ENCODE measurements at places on chromosomes 5 and 9.

- DNase-seq: no peak
Observed at GRCh38 chr5:59584858-59585846, 308.4 kb downstream of the PDE4D start.

GRCh38 chr5:133610489-133611356 lies 1.6 kb downstream of the FSTL4 start:
- DNase-seq: no peak

GRCh38 chr5:69224520-69224919 lies 10.2 kb upstream of the CDK7 start:
- no peak for DNase-seq

DNA sequence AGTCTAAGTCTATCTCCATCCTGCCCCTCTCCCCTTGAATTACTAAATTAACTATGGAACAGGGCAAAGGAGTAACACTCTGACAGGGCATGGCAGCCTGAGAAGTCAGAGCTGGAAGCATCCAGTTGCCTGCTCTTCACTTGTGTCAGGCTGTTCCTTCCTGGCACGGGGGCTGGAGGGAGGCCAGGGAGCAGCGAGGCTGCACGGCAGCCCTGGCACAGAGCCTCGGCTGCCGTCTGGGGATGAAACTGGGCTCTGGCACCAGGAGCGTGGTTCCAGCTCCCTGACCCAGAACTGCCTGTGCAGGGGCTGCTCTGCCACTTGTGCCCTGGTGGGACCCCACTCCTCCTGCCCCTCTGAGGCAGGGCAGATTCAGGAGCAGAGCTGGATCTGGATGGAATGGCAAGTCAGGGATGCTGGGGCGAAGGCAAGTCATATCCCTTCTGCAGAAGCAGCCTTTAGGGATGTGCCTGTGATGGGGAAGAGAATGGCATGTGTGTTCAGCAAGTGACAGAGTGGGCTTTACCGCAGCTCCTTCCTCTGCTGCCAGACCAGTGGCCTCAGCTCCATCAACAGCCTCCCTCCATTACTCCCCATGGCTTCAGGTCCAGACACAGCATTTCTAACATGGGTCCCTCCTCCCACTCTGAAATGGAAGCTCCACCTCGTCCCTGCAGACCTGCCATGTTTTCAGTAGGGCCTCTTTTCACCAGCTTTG lies 42.2 kb upstream of the PDE8B start:
- no peak for DNase-seq

GRCh38 chr5:102411-103043 lies 10.6 kb downstream of the PLEKHG4B start:
- no peak for DNase-seq

- DNase-seq: no peak
Observed at GRCh38 chr5:137403869-137404268, 95.3 kb downstream of the SPOCK1 start.

DNA sequence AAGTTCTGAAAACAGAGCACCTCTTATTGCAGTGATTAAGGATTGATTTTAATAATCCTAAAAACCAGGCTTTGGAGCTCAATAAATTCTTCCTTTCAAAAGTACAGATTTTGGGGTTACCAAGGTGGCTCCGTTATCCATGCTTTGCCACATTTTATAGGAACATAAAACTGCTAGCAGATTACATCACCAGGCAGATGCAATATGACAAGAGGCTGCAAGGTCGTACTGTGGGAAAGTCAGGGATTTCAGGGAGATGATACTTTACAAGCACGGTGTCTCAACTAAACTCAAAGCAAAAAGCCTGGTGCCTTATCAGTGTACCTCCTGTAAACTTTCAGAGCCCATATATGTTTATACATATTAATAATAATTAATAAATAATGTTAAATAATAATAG lies 28.6 kb downstream of the ADAMTSL1 start:
- no peak for DNase-seq

DNA sequence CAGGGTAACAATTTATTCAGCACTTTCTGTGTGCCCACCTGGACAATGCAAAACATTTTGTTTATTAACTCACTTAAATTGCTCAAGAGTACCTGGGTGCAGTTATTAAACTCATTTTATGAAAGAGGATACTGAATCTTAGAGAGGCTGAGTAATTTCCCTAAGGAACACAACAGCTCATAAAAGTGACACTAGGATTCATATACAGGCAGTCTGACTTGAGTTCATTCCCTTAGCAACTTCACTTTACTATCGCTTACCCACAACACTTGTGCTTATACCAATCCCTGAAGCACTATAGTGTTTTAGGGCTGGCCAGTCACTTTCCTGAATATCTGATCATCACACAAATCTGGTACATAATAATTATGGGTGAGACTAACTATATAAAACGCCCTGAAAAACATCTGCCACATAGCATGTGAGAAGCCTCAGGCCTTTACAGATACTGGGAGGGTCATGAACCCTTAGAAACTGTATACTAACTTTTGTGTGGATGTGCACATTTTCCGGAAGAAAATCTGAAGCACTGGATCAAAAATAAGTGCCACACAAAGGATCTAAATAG lies 11.3 kb downstream of the TRPM6 start:
- DNase-seq: no peak

DNA sequence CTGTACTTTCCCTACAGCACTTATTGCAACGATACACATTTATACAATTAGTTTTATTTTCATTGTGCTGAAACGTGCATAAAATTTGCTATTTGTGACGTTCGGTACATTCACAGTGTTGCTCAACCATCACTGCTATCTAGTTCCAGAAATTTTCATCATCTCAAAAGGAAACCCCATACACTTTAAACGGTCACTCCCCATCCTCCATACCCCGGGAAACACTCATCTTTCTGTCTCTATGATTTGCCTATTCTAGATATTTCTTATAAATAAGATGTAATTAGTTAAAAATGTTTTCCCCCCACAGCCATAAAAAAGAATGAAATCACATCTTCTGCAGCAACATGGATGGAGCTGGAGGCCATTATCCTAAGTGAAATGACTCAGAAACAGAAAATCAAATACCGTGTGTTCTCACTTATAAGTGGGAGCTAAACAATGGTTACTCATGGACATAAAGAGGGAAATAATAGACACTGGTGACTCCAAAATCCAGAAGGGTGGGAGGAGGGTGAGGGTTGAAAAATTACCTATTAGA lies 40.2 kb upstream of the TEX48 start:
- DNase-seq: no peak

DNA sequence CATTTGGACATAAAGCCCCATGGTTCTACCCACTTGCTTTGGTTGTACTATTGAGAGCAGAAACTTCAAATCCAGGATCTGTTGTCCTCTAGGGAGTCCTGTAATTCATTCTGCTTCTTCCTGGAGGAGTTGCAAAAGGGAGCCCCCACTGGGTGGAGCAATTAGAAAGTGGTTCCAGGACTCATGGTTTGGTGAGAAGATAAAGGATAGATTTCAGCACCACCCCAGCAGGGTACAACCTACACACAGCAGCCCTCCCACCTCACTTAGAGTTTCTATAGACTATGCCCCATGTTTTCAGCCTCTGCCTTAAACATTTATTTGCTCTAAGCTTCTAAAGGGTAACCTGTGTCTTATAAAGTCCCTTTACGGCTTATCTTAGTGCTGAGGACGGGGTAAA lies 112.6 kb upstream of the ARRDC3 start:
- DNase-seq: no peak

DNA sequence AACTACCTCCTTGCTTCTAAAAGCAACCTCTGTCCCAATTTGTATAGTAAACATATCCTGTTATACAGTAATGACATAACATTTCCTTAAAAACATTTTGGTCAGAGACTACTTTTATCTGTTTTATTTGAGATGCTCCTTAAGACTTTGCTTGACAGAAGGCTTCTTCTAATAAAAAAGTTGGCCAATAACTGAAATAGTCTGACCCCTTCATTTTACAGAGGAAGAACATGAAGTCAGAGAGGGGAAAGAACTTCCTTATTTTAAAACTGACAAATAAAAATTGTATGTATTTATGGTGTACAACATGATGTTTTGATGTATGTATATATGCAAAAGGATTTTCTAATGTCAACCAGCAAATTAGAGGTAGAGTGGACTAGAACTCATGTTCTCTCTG lies 35.8 kb upstream of the SPARC start:
- DNase-seq: no peak

DNA sequence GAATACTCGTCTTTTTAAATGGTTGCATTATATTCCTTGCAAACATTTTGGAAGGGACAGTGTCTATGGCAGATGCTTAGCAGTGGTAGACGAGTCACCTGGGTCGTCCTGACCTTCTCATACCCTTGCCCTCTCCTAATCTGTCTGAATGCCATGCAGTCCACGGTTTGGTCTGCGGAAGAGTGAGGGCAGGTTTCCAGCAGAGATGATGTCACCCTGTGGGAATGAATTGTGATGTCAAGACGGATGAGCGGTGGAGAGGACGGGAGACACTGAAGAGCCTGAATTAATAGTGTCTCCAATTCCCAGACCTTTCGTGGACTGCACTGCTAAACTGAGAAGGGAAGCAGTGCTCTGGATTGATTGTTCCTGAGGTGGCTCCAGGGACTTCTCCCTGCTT lies 329.0 kb upstream of the PANK3 start:
- DNase-seq: no peak

DNA sequence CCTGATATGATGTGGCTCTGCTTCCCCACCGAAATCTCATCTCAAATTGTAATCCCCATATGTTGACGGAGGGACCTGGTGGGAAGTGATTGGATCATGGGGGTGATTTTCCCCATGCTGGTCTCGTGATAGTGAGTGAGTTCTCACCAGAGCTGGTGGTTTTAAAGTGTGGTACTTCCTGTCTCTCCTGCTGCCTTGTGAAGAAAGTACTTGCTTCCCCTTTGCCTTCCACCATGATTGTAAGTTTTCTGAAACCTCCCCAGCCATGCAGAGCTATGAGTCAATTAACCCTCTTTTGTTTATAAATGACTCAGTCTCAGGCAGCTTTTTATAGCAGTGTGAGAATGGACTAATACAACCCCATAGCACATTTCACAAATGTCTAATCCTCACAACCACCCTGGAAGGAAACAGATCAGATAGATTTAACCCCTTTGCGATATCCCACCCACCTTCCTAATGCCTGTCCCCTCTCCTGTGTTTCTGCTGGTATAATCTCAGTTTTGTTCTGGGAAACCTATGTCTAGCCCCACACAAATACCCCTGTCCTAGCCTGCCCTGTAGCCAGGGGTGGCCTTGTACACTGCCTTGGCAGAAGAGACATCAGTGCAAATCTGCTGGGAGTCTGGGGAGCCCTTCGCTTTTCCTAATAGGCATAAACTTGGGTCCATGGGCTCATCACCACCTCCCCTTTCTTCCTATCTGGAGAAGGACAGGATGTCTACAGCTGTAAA lies 157.0 kb upstream of the RAI14 start:
- DNase-seq: no peak

- no peak for DNase-seq
Observed at GRCh38 chr5:73344835-73345234, 103.7 kb downstream of the FOXD1 start.

GRCh38 chr5:145072889-145073288 lies 762.3 kb downstream of the PRELID2 start:
- DNase-seq: no peak

DNA sequence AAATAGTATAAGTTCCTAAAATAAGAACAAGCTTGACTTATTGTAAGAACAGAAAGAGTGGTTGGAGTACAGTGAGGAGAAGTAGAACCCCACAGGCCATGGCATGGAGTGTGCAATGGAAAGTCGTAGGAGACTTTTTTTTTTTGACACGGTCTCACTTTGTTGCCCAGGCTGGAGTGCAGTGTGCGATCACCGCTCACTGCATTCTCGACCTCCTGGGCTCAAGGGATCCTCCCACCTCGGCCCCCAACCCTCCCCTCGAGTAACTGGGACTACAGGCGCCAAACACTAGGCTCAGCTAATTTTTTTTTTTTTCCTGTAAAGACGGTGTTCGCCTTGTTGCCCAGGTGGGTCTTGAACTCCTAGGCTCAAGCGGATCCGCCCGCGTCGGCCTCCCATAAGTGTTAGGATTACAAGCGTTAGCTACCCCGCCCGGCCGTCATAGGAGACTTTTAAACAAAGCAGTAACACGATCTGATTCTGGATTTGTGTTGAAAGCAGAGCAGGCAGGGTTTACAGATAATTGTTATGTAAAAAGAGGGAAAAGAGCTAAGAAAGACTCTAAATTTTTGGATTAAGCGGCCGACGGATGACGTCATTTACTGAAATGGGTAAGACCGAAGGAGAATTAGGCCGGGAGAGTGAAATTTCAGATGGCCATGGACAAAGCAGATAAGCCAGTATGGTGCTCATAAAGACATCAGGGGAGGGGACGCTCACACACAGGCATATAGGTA lies 752 bp downstream of the TSTD2 start:
- no peak for DNase-seq

GRCh38 chr5:58185397-58185796 lies 274.5 kb downstream of the PLK2 start:
- DNase-seq: no peak

DNA sequence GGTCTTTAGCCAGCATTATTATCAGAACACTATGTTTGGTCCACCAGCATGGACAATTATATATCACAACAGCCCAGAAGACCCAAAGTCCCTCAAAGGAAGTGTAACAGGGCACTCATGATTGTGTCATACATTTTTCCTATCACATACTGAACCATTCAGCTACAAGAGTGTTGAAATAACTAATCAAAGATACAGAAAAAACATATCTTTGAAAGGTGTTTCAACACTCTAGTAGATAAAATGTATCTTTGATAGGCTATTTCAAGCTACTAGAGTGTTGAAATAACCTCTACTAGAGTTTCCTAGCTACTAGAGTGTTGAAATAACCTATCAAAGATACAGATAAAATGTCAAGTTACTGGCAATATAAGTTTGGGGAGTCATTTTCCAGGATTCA lies 545.0 kb downstream of the PRR16 start:
- DNase-seq: no peak

GRCh38 chr9:31445960-31446359 lies 938.5 kb upstream of the ACO1 start:
- DNase-seq: no peak

- DNase-seq: no peak
Observed at GRCh38 chr9:6348766-6349165, 20.6 kb downstream of the TPD52L3 start.

DNA sequence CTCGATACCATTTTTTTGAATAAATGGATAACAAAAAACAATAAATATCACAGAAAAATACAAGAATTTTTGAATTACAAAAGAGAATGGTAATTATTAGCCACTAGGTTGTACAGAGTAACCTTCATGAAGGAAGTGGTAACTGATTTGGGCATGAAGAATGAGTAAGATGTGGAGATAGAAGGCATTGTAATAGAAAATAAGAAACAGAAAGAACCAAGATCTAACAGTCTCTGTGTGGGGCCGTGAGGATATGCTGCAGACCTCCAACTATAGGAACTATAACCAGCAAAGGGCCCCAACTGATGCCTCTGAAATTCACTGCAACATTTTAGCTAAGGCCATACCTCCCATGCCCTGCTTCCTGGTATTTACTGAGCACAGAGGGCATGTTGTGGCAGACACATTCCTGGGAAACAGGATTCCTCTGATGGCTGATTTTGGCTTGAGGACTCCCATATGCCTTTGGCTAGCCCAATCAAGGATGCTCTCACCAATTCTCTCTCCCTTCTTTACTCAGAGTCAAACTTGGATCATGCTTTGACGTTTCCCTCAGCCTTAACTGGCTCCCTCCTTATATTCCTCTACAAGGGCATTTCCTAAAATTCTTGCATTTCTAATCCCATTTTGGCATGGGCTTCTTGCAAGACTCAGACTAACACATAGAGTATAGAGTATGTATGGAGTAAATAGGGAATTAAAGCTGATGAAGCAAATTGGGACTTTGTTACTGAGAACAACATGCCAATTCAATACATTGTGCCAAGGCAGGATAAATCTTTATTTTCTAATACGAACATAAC lies 208.9 kb downstream of the PDE4D start:
- no peak for DNase-seq
